ENCODE measurements at places on chromosomes 5 and 9.

GRCh38 chr5:35856765-35857351 is at the start of gene IL7R:
Gene IL7R, plus strand, starts transcription at chr5:35856891. Its CDS starts 87 bp downstream, at chr5:35856978.
- DNase-seq = no peak

DNA sequence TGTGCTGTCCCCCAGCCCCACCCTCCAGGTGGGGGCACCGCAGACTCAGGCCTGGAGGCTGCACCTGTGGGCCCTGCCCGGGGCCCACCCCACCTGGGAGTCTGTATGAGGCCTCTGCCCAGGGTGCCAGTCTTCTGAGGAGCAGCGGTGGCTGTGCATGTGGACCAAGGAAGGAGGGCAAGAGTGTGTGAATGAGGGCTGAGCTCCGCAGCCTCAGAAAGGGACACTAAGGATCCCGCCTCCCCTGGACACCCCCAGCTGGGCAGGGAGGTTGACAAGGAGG is 19.1 kb downstream of the FGD3 start:
- DNase-seq = no peak

GRCh38 chr9:107683566-107683965 is 194.0 kb upstream of the KLF4 start:
- DNase-seq = no peak

DNA sequence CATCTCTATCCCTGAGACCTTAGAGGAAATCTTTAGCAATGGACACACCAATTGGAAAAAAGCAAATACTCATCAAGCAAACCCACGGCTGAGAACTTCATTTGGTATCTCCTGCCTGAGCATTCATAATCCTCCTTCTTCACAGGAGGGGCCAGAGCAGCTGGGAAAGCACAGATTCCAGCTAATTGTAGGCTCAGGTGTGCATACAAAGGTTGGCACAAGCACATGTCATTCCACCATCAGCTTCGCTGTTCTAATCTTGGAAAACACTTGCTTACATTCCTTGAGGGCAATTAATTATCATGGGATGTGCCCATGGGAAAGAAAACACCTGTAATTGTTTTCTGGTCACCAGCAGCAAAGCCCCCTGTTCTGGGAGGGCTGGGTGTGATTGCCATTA is 376.6 kb downstream of the SPOCK1 start:
- DNase-seq = no peak

GRCh38 chr5:9421884-9422283 is 124.0 kb downstream of the SEMA5A start:
- no peak for DNase-seq

- no peak for DNase-seq
These were observed 57.2 kb upstream of the PRDM9 start for GRCh38 chr5:23450187-23450586.

DNA sequence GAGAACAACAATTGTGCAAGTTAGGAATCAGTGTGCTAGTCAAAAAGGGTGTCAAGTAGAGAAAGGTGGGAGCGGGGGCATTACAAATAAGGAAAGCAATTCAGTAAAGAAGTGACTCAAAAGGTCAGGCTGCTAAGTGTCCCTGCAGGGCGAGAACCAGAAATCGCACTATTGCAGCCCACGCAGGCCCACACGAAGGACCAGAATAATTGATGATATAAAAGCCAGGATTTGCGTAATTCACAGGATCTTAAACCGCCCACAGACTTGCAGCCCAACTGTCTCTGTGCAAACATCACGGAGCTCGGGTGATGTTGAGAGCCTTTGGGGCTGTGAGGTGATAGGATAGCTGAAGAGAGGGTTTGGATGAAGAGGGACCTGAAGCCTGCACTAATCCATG is 349.0 kb downstream of the BRINP1 start:
- no peak for DNase-seq

- DNase-seq = no peak
These were observed 143.5 kb downstream of the CDK5RAP2 start for GRCh38 chr9:120436446-120436845.

GRCh38 chr9:68981789-68982188 is 32.1 kb downstream of the PRKACG start:
- no peak for DNase-seq

- DNase-seq = no peak
These were observed 47.1 kb upstream of the SH3GL2 start for GRCh38 chr9:17531642-17532254.

- no peak for DNase-seq
These were observed 443.4 kb downstream of the DTWD2 start for GRCh38 chr5:118544887-118545449.

- no peak for DNase-seq
These were observed 9.4 kb downstream of the TMED7 start for GRCh38 chr5:115616472-115616871.

DNA sequence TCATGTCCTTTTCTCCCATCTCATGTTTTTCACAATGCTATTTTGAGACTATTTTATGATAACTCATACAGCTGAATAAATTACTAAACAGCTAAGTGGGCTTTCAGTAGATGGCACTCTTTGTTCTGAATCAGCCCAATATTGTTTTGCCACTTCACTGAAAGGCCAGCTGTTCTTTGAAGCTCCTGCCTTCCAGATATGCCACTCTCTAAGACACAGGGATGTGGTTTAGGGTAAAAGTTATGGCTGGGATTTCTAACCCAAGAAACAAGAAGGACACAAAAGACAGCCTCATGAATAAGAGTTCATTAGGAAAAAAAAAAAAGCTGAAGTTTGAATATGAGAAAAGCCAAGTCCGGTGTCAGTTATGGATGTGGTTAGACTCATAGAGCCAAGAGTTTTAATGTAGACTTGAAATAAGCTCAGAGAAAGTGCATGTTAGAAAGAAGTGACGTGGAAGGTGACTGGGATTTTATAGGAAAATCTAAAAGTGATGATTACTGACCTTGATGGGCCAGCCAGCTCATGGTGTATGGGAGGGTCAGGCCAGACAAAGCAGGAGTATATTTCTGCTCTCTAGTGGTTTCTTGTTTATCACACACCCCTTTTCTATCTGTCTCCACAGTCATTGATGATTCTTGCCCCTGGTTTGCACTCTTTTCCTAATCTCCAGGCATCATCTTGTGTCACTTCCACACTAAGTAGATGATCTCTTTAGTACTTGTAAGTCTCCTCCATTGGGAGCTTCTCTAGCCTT is 488.5 kb downstream of the NR2F1-AS1 start:
- no peak for DNase-seq

DNA sequence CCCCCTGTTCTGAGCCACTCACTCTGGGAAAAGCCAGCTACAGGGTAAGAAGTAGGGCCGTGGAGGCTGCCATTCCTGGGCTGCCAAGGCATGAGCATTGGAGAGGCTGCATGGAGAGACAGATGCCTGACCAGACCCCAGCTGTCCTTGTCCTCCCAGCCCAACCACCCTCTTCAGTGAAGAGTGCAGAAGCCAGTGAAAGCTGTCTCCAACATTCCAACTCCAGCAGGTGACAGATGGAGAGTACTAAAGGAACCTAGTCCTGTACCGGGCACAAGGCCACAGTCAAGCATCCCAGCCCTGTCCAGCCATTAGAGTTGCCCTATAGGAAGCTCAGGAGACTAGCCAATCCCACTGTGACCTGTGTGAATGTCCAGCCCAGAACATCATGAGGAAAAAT is 165.1 kb downstream of the DIRAS2 start:
- no peak for DNase-seq

DNA sequence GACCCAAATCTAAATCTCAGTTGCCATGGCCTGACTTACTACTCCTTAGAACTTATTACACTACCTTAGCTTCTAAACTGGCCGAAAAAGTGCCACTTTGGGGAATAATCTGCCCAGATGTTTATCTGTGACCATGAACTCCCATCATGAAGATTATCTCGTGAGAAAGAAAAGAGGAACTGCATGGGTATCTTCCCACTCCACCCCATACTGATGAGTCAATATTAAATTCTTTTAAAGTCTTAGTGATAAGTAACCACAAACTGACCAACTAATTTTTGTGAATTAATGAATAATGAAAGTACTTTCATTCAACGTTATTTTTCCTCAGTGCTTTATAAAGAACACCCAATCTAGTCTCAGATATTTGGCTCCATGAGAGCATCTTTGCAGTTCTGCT is 493.5 kb downstream of the EBF1 start:
- no peak for DNase-seq

DNA sequence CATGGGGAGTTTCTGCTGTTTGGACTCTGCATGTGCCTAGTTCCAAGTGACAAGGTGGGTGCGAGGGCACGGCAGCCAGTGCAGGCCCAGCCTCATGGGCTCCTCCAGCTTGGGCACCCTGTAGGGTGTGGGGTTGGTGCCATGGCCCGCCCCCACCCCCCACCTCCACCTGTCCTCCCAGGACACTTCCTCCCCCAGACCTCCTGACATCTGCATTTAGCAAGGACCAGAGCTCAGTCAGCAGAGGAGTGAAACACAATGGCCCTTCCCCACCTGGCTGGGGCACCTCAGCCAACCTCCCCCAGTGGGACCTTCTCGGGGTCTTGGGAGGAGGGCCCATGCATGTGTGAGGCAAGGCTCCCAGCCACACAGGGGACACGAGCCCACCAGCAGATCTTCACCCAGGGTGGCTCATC is 1.9 kb upstream of the NKD2 start:
- no peak for DNase-seq

DNA sequence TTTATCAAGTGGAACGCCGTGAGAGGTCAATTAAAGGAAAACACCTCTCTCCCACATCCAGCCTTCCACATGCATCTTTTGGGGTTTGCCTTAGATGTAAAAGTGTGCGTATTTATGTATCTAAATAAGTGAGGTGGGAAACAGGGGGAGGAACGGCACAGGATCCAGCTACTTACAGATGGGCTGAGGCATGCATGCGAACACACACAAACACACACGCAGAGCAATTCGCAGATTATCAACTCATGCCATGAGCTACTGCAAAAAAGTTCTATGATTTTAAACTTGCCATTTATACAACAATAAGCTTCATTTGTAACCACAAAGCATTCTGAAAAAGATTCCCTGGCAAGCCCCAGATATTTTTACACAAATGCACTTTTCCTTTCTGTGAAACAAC is 242.1 kb downstream of the BNC2 start:
- DNase-seq = no peak

- DNase-seq = no peak
These were observed 762.8 kb downstream of the EFNA5 start for GRCh38 chr5:106907979-106908378.

- no peak for DNase-seq
These were observed 4.0 kb upstream of the TYRP1 start for GRCh38 chr9:12689233-12689632.

DNA sequence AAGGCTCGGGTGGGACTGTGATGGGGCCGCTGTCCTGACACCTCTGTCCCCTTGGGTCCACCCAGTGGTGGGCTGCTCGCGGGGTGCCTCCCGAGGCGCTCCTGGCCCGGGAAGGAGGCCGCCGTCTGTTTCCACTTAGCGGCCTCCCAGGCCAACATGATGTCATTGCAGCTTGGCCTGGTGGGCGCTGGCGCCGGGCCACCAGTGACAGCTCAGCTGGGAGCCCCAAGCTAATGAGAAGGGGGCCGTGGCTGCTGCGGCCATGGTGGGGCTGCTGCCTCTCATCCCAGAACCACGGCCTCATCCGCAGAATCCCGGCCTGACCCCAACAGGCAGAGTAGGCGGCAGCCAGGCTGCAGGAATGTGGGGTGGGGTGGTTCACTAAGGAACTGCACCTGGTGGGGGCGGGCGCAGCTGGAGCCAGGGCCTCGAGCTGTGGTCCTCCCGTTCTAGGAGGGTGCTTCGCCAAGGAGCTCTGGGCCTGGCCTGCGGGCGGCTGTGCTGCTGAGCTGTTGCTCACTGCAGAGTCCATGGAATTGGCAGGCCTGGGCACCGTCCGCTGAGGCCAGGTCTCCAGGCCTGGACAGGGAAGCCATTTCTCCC is 123.5 kb upstream of the COL5A1 start:
- no peak for DNase-seq

- DNase-seq = peak; percentile 33
These were observed 16.0 kb downstream of the ANXA6 start for GRCh38 chr5:151141535-151141934.

Measured in T follicular helper cell (primary cell).